Smooth muscle cell of bladder (primary cell): ENCODE measurements at places on chromosomes 11 and 22. TPM values are rescaled to one million over a fixed set of nuclear protein-coding genes. Genes with fewer than 3 reads are reported as not detected.

The CNGA4 gene
- total RNA-seq = under 0.01 and 0.09 TPM in 2 replicates

The MYRF gene
- total RNA-seq = under 0.01 and 0.65 TPM in 2 replicates

The TSSK2 gene
- total RNA-seq = not detected in 2 replicates

The SMCO4 gene
- total RNA-seq = 8.0 and 11.7 TPM in 2 replicates

The TEX12 gene
- total RNA-seq = 0.14 and 0.28 TPM in 2 replicates

The TMPRSS13 gene
- not detected in 2 replicates for total RNA-seq

The OR52H1 gene
- 0.43 and 0.65 TPM in 2 replicates for total RNA-seq

The KCNK4 gene
- not detected in 2 replicates for total RNA-seq

The WEE1 gene
- total RNA-seq = 14.9 and 19.0 TPM in 2 replicates

The OR8D4 gene
- not detected in 2 replicates for total RNA-seq

The OR52A1 gene
- not detected in 2 replicates for total RNA-seq

The ASCL2 gene
- not detected in 2 replicates for total RNA-seq

The OR10V1 gene
- total RNA-seq = not detected in 2 replicates

The PNPLA5 gene
- not detected in 2 replicates for total RNA-seq

The PGA3 gene
- total RNA-seq = 0.57 TPM in 1 of 2 replicates, not detected in the other

The SLC37A4 gene
- 6.0 and 7.3 TPM in 2 replicates for total RNA-seq

The COX8A gene
- 347 and 502 TPM in 2 replicates for total RNA-seq

The ADM2 gene
- total RNA-seq = 1.4 and 2.4 TPM in 2 replicates

The PHETA2 gene
- total RNA-seq = 15.8 and 21.5 TPM in 2 replicates

The NXPE1 gene
- total RNA-seq = 0.09 TPM in 1 of 2 replicates, not detected in the other
